ENCODE measurements at places on chromosomes 4 and X. TPM values are rescaled to one million over a fixed set of nuclear protein-coding genes. Genes with fewer than 3 reads are reported as not detected.

DNA sequence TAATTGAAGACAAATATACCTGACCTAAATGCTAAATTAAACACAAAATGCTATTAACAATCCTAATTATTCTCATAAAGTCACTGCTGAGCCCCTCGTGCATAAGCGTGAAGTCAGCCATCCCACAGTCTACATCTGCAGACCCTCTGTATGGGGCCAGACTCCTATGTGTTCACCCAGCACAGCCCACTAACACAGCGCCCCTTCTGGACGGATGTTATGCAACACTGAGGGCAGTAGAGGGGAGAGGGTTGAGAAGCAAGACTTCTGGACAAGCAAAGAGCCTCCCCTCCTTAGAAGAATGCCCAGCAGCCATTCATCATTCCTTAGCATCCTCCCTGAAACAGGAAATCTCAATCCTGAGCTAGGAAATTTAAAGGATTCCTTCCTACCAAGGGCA lies 7.9 kb downstream of the TRPC3 start:
- no peak for DNase-seq

The MAGEA4 gene
- polyA plus RNA-seq: not detected

The MEPE gene
- not detected for polyA plus RNA-seq

- DNase-seq: no peak
Observed at GRCh38 chrX:145549496-145549895, 268.1 kb upstream of the SLITRK2 start.

Measured in renal cortex interstitium (tissue), 15 donors.